Karpas-422 (cell line): ENCODE measurements at places on chromosomes 6 and 20. TPM values are rescaled to one million over a fixed set of nuclear protein-coding genes. Genes with fewer than 3 reads are reported as not detected.

The CRIP3 gene
- 55.0 and 56.8 TPM in 2 replicates for total RNA-seq

The PRDM1 gene
- total RNA-seq: 0.11 and 0.54 TPM in 2 replicates

The C20orf96 gene
- total RNA-seq: 1.8 and 2.0 TPM in 2 replicates

The CYP39A1 gene
- 8.2 and 15.4 TPM in 2 replicates for total RNA-seq

The FAM83C gene
- not detected in 2 replicates for total RNA-seq

The IL17A gene
- not detected in 2 replicates for total RNA-seq

DNA sequence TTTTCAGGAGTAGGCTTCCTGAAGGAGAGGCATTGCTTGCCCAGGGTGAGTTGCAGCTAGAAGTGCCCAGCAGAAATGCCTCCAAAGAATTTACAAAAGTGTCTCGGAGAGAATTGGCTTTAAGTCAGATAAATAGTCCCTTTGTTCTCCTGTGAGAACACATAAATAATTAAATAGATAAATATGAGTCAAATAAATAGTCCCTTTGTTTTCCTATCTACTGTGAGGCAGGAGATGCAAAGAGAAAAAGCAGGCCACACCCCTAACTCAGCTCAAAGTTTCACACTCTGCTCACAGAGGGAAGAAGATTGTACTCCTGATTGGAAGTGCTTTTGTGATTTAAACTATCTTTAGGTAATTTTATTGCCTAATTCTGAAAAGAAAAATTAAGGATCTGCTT, 180.7 kb upstream of the PRSS16 start:
- no peak for DNase-seq

DNA sequence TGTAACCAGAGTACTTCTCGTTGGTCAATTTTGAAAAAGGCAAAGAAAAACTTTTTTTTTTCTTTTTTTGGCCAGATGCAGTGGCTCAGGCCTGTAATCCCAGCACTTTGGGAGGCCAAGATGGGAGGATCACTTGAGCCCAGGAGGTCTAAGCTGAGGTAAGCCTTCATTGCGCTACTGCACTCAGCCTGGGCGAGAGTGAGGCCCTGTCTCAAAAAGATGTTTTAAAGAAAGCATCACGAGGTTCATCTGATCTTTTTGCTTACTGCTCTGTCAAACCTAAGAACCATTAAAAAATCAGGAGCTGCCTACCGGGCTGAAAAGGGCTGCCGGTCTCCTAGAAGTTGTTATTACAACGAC, 607 bp downstream of the LYRM2 start:
- no peak for DNase-seq

DNA sequence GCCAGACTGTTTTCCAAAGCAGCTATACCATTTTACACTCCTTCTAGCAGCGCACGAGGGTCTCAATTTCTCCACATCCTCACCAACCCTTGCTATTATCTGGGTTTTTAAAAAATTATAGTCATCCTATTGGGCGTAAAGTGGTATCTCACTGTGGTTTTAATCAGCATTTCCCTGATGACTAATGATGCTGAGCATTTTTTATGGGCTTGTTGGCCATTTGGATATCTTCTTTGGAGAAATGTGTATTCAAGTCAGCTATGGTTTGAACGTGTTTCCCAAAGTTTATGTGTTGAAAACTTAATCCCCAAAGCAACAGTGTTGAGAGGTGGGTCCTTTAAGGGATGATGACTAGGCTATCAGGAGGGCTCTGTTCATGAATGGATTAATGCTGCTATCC, 6.7 kb downstream of the MCUR1 start:
- no peak for DNase-seq

DNA sequence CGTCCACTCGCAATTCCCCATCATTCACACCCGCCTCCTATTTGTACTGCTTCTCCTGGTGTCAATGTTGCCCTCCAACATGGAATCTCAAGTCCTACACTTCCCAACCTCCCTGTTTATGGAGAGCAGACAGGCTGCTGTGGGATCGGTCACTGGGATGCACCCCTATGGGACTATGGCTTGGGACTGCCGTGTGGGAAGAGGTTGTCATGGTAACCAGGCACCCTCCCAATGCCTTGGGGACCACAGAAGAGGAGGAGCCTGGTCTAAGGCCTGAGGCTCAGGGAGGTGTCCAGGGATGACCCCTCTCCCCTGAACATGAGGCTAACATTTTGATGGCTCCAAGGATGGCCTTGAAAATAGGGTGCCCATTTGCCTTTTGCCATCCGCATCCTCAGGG, 116.6 kb upstream of the CST7 start:
- DNase-seq: no peak

GRCh38 chr6:74167511-74167910, 471.5 kb downstream of the CD109 start:
- DNase-seq: no peak

GRCh38 chr6:137739544-137739943, 127.5 kb upstream of the TNFAIP3 start:
- no peak for DNase-seq

DNA sequence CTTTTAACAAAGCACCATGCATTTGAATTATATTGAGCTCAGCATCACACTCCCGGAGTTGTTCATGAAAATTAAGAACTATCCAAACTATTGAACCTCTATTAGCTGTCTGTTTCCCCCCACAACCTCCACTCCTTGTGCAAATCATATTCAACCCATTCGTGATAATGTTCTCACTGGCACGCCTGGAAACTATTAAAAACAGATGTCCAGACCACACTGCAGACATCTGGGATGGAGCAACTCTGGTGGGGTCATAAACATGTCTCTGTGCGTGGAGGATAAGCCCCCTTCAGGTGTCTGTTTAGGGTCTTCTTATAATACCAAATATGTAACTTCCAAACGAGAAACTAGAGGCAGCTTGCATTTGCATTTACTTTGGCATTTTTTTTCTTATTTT, 193.7 kb downstream of the TFAP2A start:
- DNase-seq: no peak

- DNase-seq: no peak
Observed at GRCh38 chr6:82554666-82555065, 191.0 kb downstream of the TPBG start.

- no peak for DNase-seq
Observed at GRCh38 chr20:37259865-37260264, 1.7 kb downstream of the GHRH start.

- no peak for DNase-seq
Observed at GRCh38 chr6:11397622-11398450, 139.7 kb upstream of the TMEM170B start.

GRCh38 chr6:71420693-71421328, 132.2 kb downstream of the OGFRL1 start:
- no peak for DNase-seq
